ENCODE measurements at places on chromosomes 3 and 15.

DNA sequence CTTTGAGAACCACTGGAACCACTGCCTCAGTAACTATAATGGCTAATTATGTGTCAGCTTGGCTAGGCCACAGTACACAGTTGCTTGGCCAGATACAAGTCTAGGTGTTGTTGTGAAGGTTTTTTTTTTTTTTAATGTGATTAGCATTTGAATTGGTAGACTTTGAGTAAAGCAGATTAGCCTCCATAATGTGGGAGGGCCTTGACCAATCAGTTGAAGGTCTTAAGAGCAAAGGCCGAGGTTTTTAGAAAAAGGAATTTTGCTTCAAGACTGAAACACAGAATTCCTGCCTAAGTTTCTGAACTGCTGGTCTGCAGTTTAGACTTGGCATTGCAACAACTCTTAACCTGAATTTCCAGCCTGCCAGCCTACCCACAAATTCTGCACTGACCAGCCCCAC is 451.6 kb upstream of the AZI2 start:
- DNase-seq = no peak

GRCh38 chr3:48896936-48897335 is 1.7 kb downstream of the SLC25A20 start:
- DNase-seq = no peak

DNA sequence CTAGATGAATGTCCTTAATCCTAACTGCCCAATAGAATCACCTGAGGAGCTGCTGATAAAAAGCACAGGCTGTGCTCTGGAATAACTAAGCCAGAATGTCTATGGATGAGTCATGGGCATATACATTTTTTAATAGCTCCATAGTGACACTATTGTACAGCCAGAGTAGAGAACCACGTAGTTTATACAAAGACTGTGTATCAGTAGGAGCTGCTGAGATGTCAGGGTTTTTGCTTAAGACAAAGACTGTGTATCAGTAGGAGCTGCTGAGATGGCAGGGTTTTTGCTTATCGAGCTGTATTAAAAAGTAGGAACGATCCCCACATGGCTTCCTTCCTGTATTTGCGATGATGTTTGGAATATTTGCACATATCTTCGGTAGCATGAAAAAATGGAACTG is 137.4 kb downstream of the SV2B start:
- no peak for DNase-seq

DNA sequence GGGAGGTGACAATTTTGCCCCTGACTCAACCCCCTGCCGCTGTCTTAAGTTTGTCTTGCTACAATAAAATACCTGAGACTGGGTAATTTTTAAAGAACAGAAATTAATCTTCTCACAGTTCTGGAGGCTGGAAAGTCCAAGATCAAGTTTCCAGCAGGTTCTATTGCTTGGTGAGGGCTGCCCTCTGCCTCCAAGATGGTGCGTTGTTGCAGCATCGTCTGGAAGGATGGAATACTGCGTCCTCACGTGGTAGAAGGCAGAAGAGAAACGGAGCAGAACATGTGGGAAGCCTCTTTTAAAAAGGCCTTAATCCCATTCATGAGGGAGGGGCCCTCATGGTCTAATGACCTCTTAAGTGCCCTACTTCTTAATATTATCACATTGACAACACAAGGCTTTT is 87.3 kb upstream of the SNTN start:
- DNase-seq = no peak

DNA sequence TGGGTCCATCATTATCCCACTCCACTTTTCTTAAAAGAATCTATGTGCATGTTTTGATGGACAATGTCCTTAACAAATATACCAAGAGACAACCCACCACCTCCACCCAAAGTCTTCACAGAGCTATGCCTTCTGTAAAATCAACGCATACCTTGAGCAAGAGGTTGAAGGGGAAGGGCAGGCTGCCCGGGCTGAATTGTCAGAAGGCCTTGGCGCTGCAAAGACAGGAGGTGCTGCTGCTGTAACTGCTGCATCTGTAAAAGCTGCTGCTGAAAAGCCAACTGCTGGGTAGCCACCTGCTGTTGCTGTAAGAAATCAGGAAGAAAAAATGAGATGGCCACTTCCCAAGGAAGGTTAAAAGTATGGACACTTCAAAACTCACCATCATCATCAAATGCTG is 536.7 kb downstream of the FOXP1 start:
- DNase-seq = no peak

GRCh38 chr3:126521122-126521891 is 2.6 kb upstream of the CHST13 start:
- no peak for DNase-seq

DNA sequence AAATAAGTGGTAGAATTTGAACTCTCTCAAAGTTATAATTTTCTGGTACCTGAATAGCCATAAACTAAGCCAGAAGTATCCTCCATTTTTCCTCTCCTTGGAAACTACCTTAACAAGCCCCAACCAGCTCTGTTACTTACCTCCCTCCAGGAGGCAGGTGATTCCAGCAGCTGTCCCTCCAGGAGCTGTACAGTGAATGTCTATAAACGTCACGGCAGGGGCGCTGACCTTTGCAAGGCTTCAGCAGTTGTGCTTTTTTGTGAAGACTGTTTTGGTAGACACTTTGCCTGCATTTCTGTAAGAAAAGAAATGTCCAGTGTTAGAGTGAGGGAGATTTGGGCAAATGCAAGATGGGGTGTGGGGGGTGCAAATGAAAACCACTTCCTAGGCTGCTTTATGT is 67.2 kb downstream of the LEO1 start:
- no peak for DNase-seq

DNA sequence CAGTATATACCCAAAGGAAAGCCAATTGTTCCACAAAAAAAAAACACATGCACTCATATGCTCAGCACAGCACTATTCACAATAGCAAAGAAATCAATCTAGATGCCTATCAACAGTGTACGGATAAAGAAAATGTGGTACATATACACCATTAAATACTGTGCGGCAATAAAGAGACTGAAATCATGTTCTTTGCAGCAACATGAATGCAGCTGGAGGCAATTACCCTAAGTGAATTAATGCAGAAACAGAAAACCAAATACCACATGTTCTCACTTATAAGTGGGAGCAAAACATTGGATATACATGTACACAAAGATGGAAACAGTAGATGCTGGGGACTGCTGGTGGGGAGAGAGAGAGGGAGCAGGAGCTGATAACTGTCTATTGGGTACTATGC is 124.2 kb upstream of the AADACL2 start:
- no peak for DNase-seq

Measured in activated CD4-positive, alpha-beta T cell treated with anti-CD3 and anti-CD28 coated beads for 36 hours (primary cell).